Activated CD4-positive, alpha-beta T cell treated with anti-CD3 and anti-CD28 coated beads, Interleukin-2, amount 50 U/mL, for 4 hours (primary cell): ENCODE measurements at places on chromosomes 7 and 10.

GRCh38 chr7:122616951-122617350 lies 82.0 kb downstream of the RNF133 start:
- no peak for DNase-seq

DNA sequence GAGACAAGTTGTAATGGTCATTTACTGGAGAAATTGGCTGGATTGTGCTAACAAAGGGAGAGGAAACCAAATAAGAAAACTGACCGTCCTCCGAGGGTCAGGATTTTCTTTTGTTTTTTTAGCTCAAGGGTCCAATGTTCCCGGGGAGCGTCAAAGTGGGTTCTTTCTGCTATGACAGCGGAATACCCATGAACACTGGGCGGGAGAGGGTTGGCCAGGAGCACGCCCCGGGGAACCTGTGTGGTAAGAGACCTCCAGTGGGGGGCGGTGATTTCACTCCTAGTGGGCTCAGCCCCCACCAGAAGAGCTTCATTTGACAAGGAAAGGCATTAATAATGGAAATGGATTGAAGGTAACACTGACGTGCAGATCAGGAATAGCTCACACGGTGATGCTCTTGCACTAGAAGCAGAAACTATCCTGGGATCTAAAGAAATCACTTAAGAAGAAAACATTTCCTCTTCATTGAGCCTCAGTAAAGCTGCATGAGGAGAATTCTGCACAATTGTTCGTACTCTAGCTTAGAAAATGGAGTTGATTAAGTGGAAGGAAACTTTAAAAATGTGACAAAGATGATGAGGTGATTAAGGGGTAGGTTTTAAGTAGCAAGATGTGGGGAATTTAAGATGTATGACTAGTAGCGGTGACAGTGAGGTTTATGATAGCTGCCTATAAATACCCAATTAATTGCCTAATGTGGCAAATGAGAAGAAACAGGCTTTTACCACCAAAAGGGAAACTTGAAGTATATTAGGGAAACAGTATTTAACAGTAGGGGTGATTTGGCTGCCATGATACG lies 627.2 kb downstream of the SUGCT start:
- DNase-seq, result no peak

GRCh38 chr7:90536449-90536848 lies 59.7 kb upstream of the CDK14 start:
- no peak for DNase-seq

- no peak for DNase-seq
Observed at GRCh38 chr10:13754277-13754676, 167.5 kb downstream of the PRPF18 start.

DNA sequence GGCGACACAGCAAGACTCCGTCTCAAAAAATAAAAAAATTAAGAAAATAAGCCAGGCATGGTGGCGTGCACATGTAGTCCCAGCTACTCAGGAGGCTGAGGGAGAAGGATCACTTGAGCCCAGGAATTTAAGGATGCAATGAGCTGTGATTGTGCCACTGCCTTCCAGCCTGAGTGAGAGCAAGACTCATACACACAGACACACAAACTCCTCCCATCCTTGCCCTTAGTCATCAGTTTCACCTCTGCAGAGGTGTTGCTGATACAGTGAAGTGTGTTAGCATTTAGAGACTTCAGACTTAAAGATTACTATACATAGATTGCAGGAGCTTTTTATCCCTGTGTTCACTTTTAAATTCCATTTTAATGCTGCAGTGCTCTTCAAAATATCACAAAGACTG lies 5.5 kb upstream of the H2AZ2 start:
- no peak for DNase-seq

DNA sequence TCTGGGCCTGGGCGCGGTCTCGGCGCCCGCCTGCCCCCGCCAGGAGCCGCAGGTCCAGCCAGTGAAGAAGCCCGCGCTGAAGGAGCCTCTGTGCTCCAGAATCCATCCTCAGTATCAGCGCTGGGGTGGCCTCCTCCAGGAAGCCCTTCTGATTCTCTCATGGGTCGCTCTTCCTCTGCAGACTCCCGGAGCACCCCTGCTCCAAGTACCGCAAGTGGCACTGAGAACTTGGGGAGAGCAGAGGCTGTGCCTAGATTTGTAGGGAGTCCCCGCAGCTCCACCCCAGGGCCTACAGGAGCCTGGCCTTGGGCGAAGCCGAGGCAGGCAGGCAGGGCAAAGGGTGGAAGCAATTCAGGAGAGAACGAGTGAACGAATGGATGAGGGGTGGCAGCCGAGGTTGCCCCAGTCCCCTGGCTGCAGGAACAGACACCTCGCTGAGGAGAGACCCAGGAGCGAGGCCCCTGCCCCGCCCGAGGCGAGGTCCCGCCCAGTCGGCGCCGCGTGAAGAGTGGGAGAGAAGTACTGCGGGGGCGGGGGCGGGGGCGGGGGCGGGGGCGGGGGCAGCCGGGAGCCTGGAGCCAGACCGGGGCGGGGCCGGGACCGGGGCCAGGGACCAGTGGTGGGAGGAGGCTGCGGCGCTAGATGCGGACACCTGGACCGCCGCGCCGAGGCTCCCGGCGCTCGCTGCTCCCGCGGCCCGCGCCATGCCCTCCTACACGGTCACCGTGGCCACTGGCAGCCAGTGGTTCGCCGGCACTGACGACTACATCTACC lies at the start of gene ALOX5:
Gene ALOX5, plus strand, starts transcription at position 641 of the 774 bp plus-strand sequence. Its CDS starts 64 bp downstream, at position 705.
- peak; percentile 32 for DNase-seq

DNA sequence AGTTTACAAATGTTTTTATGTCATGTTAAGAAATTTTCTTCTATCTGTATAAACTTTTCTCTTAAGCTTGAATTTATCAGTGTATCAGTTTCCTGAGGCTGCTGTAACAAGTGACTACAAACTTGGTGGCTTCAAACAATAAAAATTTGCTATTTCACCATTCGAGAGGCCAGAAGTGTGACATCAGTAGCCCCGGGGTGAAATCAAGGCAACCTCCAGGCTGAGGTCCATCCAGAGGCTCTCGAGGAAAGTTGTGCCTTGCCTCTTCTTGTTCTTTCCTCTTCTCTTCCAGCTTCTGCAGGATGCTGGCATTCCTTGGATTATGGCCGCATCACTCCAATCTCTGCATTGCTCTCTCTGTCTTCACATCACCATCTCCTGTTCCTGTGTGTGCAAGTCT lies 6.5 kb upstream of the BEND7 start:
- no peak for DNase-seq

- DNase-seq, result no peak
Observed at GRCh38 chr10:125155101-125155500, 5.3 kb downstream of the CTBP2 start.

GRCh38 chr10:74244097-74244685 lies 93.2 kb downstream of the ADK start:
- peak; percentile 18 for DNase-seq

GRCh38 chr7:45569290-45569685 lies 4.9 kb upstream of the ADCY1 start:
- no peak for DNase-seq

GRCh38 chr7:56019501-56019900 lies 31.7 kb downstream of the PSPH start:
- DNase-seq, result no peak

GRCh38 chr7:23687011-23687410 lies 7.0 kb downstream of the FAM221A start:
- DNase-seq, result no peak

GRCh38 chr10:5283305-5284158 lies 81.2 kb upstream of the UCN3 start:
- peak; percentile 20 for DNase-seq

- no peak for DNase-seq
Observed at GRCh38 chr10:32156031-32156495, 99.8 kb upstream of the KIF5B start.

DNA sequence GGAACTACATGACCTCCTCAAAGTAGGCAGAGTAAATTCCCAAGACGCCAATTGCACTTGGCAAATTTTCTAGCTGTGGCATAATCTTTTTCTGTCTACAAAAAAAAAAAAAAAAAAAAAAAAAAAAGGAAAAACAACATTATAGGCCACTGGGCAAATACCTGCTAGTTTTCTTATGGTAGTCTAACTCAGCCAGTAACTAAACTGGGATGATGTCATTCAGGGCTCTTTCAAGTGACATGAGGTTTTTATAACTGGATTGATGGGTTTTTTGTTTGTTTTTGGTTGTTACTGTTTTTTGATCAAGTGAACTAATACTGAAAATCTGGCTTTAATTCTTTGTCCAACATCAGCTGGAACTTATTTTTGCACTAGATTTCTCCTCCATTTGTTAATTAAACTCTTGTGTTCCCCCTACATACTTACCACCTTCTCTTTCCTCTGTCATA lies 7.4 kb upstream of the VIM start:
- DNase-seq, result no peak
